ENCODE measurements at places on chromosomes 4 and X.
A peak's percentile ranks its signal among the peaks of the same experiment; 100 is the strongest.

DNA sequence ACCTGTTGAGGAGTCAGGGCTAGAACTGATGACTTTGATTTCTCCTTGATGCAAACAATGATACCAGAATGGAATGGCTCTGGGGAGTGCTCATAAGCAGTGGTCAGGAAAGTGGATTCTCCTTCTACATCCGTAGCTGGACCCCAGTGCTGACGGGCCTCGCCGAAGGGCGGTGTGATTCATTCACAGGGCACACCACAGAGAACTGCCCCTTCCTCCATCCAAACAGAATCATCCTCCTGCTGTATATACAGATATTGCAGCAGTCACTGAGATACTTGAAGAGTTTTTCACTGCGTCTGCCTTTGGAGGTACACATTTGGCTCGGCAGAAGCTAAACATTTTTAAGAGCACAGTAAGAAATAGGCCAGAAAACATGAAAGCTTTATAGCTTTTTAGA is 7.3 kb upstream of the DCTD start:
- DNase-seq = no peak

- no peak for DNase-seq
These were observed 317.7 kb downstream of the CCSER1 start for GRCh38 chr4:90444904-90445303.

DNA sequence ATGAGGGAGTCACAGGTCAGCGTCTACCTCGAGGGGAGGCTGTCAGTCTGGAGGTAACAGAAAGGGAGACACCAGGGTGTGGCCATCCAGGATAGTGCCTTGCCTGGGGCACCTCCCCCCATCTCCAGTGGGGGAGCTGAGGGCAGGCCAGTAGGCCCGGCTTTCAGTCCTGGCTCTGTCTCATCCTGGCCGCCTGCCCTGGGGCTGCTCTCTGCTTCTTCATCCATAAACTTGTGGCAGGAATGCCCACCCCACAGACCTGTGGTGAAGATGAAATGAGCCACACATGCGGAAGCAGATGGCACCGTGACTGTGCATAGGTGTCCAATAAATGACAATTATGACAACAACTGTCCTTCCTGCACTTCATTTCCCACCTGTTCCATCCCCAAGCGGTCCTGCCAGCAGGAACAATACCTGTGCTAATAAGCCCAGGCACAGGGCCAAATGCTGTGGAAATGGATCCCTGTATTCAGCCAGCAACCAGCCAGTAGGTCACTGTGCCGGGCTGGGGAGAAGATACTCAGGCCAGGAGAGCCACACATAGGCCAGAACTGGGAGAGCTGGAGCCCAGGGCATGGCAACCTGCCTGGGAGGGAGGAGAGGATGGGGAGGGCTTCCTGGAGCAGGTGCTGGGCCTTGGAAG is 30.2 kb downstream of the TRO start:
- no peak for DNase-seq

DNA sequence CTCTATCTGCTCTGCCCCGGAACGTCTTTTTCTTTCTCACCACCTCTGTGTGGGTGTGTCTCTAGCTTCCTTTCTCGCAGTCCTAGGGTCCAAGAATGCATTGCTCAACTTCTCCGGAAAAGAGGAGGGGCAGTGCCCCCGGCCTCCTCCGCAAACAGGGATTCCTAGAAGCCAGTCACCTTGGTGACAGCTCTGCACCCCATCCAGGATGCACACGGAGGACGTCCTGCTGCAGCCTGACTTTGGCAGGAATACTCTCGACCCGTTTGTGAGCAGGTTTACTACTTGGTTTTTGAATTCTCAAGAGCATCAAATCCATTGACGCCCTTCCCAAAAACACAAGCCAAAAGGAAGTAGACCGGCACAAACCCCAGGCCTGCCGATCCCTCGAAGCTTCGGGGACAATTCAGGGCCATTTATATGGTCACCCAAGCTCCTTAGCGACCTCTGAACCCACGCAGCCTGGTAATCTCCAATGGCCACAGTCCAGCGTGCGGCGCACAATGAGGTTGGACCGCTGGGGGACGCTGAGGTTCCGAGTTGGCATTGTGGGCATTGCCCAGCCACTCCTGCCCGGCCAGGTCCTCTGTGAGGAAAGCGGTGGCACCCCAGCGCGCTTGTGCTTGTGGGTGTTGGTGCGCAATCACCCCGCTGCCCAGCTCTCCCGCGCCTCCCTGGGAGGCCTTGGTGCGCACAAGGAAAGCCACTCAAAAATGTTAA is 9.8 kb downstream of the NKX3-2 start:
- DNase-seq = no peak

DNA sequence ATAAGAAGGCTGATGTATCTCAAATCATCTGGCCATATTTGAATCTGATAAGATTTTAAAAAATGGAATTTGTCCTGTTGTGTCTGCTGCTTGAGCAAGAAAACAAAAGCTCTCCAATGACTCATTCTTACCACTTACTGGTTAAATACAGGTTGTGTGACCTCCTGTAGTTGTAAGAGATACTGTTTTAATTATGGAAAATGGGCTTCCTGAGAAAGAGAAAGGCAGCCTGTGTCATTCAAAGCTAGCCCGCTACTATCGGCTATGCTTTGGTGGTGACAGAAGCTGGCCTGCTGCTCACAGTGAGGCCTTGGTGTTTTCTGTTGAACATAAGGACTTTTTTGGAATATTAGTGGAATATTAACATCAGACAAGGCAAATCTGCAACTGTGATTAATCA is 1722.1 kb upstream of the PCDH10 start:
- no peak for DNase-seq

GRCh38 chr4:173536808-173537429 is 6.9 kb upstream of the HAND2 start:
- DNase-seq = no peak

DNA sequence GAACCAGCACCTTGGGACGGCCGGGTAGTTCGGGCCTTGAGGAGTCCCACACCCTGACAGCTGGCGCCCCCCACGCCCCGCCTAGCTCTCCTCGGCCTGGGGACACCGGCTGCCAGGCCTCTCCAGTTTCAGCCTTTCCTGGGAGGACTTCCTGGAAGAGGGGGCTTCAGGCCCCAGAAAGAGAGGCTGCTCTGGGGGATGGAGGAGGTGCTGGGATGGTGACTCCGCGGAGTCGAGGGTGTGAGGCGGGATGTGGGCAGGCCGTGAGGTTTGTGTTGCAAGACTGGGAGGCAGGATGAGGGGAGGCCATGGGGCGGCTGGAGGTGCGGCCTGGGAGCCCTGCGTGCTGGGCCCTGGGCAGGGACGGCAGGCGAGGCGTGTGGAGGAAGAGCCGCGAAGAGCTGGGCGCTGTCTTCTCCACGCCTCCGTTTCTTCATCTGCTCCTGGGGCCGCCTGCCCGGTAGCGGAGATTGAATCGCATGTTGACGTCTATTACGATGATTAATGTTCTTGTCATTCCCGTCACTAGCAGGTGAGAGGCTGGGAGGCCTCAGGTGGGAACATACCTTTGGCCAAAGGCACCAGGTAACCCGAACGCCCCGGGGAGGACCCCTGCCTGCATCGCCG is 918 bp upstream of the FGFRL1 start:
- DNase-seq = peak; percentile 89

- no peak for DNase-seq
These were observed 87.2 kb downstream of the MAOA start for GRCh38 chrX:43743100-43743822.

GRCh38 chr4:164904941-164905340 is 28.0 kb downstream of the APELA start:
- DNase-seq = no peak

DNA sequence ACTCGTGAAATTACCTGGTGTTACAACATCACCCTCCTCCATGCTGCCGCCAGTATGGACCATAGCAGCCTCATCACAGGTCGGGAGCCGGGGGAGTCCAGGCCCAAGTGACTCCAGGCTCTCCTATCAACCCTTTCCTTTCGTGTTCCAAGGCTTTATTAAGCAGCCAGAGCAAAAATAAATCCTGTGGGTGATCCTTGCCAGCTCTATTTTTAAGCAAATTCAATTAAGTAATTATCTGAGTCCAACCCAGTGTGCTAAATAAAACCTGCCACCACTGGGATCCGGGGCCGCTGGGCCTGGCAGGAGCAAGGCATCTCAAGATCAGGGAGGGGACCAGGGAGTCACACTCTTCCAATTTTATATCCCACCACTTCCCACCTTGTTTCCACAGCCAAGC is 80.7 kb upstream of the PRPS1 start:
- DNase-seq = no peak

DNA sequence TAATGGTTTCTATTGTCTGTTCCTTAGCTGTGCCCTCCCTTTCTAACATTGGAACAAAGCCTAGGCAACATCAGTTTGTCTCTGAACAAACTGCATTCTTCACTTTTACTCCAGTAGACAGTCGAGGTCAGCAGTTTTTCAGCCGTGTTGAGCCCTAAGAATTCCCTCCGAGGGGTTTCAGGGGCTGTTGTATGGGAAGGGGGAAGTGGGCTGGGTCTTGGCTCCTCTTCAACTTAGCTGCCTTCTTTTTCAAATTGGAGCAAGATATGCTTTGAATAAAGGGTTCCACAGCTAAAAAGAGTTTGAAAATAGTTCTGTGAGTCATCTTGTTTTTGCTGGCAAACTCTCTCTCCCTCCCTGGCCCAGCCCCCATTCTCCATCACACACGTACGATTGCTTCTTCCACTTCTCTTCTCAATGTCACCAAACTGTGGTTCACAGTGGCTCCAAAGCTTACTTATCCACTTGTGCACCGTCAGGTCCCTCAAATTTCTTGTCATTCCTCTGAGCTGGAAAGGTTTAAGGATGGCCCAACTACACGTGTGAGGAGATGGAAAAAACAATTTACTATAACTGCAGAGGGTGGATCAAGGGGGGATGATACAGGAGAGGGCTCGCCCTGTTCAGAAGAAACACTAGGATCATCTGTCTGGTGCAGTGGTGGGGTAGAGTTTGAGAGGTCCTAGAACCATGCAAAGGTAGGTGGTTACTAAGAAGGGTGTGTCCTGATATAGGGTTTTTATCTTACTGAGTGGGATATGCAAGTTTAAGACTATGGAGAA is 9.2 kb upstream of the MAML3 start:
- DNase-seq = peak; percentile 74

- no peak for DNase-seq
These were observed 66.8 kb upstream of the NKX1-1 start for GRCh38 chr4:1472911-1473518.

- peak; percentile 77 for DNase-seq
These were observed 132.1 kb upstream of the LDB2 start for GRCh38 chr4:17030543-17030942.

DNA sequence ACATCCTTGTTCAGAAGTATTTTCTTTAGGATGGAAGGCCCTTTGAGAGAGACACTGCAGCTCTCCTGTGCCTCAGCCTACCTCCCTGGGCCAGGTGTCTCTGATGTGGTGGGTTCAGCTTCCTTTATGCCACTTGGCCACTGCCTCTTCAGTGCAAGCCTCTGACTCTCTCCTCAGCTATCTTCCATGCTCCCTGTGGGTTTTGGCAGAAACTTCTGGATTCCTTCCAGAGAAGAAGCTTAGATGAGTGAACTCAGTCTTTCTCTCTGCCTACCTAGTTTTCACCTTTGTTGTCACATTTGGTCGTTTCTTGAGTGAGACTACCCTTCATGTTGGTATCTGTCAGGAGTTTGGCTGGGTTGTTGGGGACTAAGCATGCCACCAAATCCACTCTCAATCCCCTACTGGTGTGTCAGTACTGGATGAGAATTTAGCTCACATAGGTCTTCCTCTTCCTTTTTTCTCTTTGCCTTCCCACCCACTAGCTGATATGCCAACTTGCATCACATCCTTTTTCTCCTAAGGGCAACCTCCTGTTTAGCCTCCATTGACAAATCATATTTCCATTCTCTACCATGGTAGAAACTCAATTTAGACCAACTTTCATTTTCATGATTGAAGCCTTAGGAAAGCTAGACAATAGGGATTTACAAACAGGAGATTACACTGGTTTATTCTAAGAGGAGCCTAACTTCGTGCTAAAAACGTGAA is 32.0 kb downstream of the IL15 start:
- DNase-seq = peak; percentile 33

DNA sequence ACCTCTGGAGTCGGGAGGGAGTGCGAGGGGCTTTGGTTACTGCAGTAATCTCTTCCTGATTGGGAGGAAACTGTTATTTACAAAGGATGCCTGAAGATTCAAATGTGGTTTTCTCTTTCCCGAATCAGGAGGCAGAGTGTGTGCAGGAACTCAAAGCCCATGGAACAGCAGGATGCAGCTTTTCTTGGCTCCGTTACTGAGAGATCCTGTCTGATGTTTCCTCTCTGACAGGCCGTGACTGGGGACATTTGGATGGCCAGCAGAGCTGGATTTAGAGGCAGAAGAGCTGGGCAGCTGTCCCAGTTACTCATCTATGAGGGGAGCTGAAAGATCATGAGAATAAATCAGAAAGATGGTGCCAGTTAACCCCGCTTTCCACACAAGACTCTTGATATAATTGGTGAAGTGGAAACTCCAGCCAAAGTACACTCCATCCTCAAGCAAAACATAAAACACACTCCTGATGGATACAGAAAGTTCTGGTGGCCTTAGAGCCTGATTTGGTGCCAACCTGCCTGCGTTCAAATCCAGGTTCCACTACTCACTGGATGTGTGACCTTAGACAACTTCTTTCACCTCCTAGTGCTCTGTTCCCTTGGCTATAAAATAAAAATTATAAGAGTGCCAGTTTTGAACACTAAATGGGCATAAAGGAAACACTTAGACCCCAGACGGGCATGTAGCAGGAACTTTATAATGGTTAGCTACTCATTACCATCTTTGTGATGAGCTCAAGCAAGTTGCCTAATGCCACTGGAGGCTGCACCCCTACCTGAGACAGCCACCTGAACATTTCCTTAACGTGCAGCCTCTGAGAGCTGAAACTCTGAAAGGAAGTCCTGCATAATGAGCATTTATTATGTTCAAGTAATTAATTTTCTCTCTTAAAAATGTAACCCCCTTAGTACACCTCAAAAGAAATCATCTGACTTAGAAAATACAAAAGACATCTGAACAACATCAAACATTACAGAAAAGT is 349.0 kb upstream of the GATB start:
- DNase-seq = peak; percentile 72

- DNase-seq = no peak
These were observed 427.7 kb upstream of the MAGEB2 start for GRCh38 chrX:29787656-29788055.

GRCh38 chr4:112213856-112214255 is 17.7 kb upstream of the AP1AR start:
- DNase-seq = peak; percentile 85

DNA sequence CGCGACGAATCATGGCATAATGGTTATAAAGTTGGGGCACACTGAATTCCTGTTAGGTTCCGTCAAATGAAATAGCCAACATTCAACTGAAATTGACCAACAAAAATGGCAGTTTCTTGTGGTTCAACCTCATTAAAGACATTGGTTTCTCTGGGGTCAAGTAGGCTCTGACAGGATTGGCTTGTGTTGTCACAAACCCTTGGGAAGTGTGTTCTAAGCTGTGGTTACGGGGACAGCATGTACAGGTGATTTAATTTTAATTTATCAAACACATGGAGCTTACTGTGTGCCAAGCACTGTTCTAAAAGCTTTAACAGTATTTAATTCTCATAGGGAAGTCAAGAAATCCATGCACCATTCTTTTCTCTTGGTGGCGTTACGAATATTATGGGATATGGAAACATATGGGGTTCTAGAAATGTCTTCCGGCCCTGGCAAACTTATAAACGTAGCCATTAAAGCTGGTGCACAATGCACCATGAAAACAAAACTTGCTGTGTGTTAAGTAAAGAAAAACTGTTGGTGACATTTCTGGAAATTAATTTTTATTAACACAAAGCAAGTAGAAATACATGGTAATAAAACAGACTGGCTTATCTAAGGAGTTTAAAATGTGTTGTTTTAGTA is 891 bp downstream of the XK start:
- no peak for DNase-seq

- DNase-seq = no peak
These were observed 99.4 kb downstream of the FAM13A start for GRCh38 chr4:88957570-88957969.

GRCh38 chrX:111337067-111337637 is 66.9 kb upstream of the CAPN6 start:
- no peak for DNase-seq

All from EH (cell line).